Caco-2 (cell line): ENCODE measurements at places on chromosomes 7 and 10. TPM values are rescaled to one million over a fixed set of nuclear protein-coding genes. Genes with fewer than 3 reads are reported as not detected.

- no peaks in the 10 kb centered on the region for H3K27me3 ChIP-seq
- DNase-seq = no peak
- H3K27ac ChIP-seq = peak overlapping the region; percentile 93
- H3K4me1 ChIP-seq = peaks cover 11% of the 10 kb centered on the region; the same call in 1 of the 2 replicates
Observed at GRCh38 chr10:87862679-87863052, 667 bp downstream of the KLLN start.

GRCh38 chr10:16381083-16381482, 55.7 kb upstream of the PTER start:
- peak; percentile 63 for DNase-seq
- peak overlapping the region; percentile 76 for H3K27ac ChIP-seq
- 0 out of 2 replicates have a peak, but pooled peaks cover 9% of the 10 kb centered on the region for H3K4me1 ChIP-seq
- H3K27me3 ChIP-seq = no peaks in the 10 kb centered on the region
- H3K4me3 ChIP-seq = no peak overlapping the region
- no peaks in the 10 kb centered on the region for H3K36me3 ChIP-seq

DNA sequence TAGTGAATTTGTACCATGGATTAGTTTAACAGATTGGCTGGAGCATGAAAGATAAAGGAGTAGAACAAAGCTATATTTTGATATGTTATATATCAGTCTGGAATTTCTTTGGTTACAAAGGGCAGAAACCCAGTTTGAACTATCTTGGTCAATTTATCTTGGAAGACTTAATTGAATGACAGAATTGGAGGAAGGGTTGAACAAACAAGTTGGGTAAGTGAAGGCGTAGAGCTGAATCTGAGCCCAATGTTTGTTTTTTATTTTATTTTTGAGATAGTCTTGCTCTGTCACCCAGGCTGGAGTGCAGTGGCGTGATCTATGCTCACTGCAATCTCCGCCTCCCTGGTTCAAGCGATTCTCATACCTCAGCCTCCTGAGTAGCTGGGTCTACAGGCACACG, 21.8 kb upstream of the JCAD start:
- no peaks in the 10 kb centered on the region for H3K27me3 ChIP-seq
- no peak overlapping the region for H3K27ac ChIP-seq
- H3K4me3 ChIP-seq = no peak overlapping the region
- no peaks in the 10 kb centered on the region; the same call in 1 of the 2 replicates for H3K4me1 ChIP-seq

GRCh38 chr7:113657603-113658002, 261.2 kb downstream of the PPP1R3A start:
- no peak for DNase-seq
- no peak overlapping the region for H3K4me3 ChIP-seq
- no peaks in the 10 kb centered on the region for H3K27me3 ChIP-seq
- no peaks in the 10 kb centered on the region for H3K36me3 ChIP-seq

DNA sequence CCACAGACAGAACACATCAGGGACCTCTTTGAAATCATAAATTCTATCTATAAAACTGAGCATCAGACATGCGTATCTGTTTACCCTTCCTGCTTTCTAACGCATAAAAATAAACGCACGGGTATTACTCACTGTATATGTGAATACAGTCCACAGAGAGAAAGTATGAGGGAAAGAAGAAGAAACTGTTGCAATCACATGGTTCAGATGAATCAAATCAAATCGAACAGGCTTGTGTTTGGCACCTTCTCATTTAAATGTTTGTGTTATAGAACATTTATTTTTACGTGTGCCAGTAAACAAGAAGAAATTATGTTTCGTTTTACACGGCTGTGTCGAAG, 322.0 kb downstream of the FRMD4A start:
- H3K27ac ChIP-seq = no peak overlapping the region
- no peaks in the 10 kb centered on the region for H3K36me3 ChIP-seq
- H3K27me3 ChIP-seq = no peaks in the 10 kb centered on the region
- no peak overlapping the region for H3K4me3 ChIP-seq

DNA sequence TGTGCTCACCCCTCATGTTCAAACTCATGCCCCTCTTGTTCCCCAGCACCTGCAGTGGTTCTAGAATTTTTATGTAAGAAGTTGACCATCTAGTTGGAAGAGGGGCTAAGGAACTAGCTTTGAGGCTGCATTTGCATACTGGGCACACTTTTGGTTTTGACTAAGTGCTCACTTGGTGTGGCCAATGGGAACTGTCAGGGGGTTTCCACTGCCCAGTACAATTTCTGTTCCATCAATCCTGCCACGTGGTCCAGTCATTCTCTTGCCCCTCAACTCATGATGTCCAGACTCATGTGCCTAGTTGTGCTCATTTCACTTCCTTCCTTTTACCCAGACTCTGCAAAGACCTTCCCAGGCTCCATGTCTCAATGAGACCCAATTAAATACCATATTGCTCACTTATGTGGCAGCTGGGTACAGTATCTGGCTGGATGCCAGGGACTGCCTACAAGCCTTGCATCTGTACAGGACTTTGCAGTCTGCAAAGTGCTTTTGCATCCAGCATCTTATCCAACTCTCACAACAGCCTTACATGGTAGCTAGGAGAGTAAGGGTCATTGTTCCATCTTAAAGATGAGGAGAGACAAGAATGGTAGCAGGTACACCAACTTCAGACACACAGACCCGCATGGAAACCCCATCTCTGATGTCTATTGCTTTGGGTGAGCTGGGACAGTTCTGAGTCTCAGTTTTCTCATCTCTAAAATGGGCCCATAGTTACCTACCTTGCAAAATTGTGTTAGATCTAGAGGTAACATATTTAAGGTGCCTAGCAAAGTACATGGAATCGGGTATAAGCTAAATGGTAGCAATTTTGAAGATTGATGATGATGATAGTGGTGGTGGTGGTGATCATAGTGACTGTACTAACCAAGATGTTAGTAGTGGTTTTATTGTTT, 30.1 kb upstream of the KCNMA1 start:
- no peak overlapping the region for H3K27ac ChIP-seq
- no peak for DNase-seq
- peaks cover 2% of the 10 kb centered on the region; the same call in 1 of the 2 replicates for H3K27me3 ChIP-seq
- no peak overlapping the region for H3K4me3 ChIP-seq
- no peaks in the 10 kb centered on the region for H3K36me3 ChIP-seq

DNA sequence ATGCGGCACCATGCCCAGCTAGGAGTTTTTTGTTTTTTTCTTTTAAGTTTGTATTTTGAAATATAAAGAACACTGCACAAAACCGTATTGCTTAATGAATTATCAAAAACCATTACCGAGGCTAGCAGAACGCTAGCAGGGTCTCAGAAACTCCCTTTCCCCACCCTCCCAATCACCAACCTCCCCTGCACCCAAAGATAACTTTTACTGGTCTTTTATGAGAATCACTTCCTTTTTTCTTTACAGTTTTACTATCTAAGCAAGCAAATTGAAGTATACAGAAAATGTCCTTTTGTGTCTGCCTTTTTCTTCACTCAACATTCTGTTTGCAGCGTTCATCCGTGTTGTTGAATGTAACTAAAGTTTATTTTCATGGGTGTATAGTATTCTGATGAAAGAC, 13.4 kb downstream of the HIP1 start:
- H3K4me3 ChIP-seq = no peak overlapping the region
- no peaks in the 10 kb centered on the region for H3K36me3 ChIP-seq
- DNase-seq = no peak
- no peaks in the 10 kb centered on the region for H3K27me3 ChIP-seq
- H3K27ac ChIP-seq = no peak overlapping the region

DNA sequence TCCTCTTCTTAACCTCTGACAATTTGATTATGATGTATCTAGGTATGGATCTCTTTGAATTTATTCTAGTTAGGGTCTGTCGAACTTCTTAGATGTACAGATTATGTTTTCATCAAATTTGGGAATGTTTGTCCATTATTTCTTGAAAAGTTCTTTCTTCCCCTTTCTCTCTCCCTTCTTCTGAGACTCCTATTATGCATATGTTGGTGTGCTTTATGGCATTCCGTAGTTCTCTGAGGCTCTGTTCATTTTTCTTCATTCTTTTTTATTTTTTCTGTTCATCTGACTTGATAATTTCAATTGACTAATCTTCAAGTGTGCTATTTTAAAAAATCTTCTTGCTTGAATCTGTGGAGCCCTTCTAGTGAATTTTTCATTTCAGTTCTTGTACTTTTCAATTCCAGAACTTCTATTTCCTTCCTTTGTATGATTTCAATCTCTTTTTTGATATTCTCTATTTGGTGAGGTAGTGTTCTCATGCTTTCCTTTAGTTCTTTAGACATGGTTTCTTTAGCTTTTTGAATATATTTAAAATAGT, 79.8 kb downstream of the TMEM270 start:
- DNase-seq = no peak
- H3K36me3 ChIP-seq = no peaks in the 10 kb centered on the region
- no peaks in the 10 kb centered on the region for H3K27me3 ChIP-seq
- no peak overlapping the region for H3K27ac ChIP-seq
- no peaks in the 10 kb centered on the region for H3K4me1 ChIP-seq
- H3K4me3 ChIP-seq = no peak overlapping the region

- no peak for DNase-seq
- H3K4me1 ChIP-seq = peaks cover 5% of the 10 kb centered on the region
- H3K36me3 ChIP-seq = no peaks in the 10 kb centered on the region
- H3K4me3 ChIP-seq = no peak overlapping the region
Observed at GRCh38 chr10:126833542-126833941, 71.7 kb upstream of the DOCK1 start.

- H3K4me3 ChIP-seq = no peak overlapping the region
- no peak for DNase-seq
- no peaks in the 10 kb centered on the region for H3K27me3 ChIP-seq
- H3K36me3 ChIP-seq = no peaks in the 10 kb centered on the region
Observed at GRCh38 chr7:41114131-41114530, 588.8 kb downstream of the INHBA start.

GRCh38 chr7:28672397-28672797, 260.1 kb downstream of the CREB5 start:
- no peak overlapping the region for H3K27ac ChIP-seq
- no peak overlapping the region for H3K4me3 ChIP-seq
- H3K36me3 ChIP-seq = no peaks in the 10 kb centered on the region
- DNase-seq = no peak

The TASOR2 gene
- 102 and 108 TPM in 2 replicates for total RNA-seq

The PSD gene
- 2.8 and 3.8 TPM in 2 replicates for total RNA-seq

The SFRP4 gene
- not detected in 2 replicates for total RNA-seq
